ENCODE measurements at places on chromosomes 6 and 20.
A peak's percentile ranks its signal among the peaks of the same experiment; 100 is the strongest.

DNA sequence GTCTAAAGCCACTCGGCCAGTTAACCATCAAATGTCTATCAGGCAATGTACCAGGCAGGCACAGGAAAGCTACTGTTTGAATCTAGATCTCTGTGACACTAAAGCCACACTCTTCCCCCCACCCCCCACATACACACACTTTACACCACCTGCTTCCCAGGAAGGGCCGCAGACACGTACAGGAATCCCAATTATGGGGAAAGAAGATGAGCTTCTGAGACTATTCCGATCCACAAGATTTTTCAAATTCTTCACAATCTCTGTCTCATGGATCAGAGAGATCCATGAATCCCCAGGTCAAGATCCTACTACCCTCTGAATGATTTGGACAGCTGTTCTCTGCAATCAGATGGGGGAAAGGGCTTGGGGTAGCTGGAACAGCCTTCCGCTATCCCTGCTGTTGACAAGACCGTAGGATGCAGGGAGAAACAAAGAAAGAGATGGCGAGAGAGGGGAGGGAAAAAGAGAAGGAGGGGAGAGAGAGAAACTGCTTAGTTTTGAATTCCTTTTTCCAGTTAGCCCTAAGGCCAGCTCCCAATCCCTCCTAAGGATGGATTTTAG lies 25.4 kb upstream of the RIMS4 start:
- DNase-seq, result no peak

DNA sequence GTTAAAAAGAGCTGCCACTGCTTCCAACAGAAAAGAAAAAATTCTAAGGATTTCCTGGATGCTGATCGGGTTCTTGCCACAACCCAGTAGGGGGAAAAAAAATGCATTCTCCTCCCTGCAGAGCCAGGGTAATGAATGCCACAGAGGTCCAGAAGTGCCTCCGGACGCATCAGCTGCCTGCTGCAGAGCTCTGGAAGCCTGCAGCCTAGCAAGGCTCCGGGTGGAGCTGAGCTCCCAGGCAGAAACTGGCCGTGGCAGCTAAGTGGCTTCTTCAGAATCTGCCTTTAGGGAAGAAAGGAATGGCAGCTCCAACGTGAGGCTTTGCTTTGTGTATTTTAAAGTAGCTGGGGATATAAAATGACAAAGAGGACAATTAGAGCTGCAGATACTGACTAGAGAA lies 155.0 kb downstream of the CFAP61 start:
- DNase-seq, result no peak

GRCh38 chr20:47319517-47320252 lies 36.8 kb downstream of the ZMYND8 start:
- DNase-seq, result peak; percentile 68

DNA sequence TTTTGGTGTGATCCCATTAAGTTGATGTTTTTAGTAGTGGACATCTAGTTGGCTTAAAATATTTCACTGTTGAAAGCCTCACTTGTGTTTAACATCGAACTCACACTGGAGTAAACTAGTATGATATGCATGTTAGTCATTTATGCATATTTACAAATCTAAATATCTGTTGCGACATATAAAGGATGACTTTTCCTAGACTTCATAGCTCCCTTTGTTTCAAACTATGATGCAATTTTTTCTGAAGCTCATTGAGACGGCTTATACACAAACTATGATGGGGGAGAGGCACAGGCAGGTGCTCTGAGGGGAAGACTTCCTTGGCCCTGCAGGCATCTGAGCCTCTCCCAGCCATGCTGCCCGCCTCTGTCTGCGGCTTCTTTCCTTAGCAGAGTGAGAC lies 11.8 kb upstream of the FOXC1 start:
- DNase-seq, result no peak

DNA sequence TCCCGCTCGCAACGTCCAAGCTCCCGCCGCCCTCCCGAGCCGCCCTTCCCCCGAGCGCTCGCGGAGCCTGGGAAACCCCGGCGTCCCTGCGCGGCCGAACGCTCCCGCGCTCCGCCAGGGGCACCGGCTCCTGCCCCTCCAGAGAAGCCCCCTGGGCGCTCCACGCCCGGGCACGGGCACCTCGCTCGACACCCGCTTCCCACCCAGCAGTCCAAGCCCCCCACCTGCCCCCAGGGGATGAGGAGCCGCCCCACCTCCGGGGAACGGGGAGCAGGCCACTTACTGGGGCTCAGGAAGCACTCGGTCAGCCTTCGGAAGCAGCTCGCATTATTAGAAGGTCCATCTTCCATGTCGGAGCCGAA lies 1.4 kb downstream of the PDE10A start:
- no peak for DNase-seq

- DNase-seq, result no peak
These were observed 320.9 kb upstream of the CITED2 start for GRCh38 chr6:139695361-139695760.

GRCh38 chr20:34269996-34270627 lies 28.9 kb downstream of the ASIP start:
- DNase-seq, result no peak

DNA sequence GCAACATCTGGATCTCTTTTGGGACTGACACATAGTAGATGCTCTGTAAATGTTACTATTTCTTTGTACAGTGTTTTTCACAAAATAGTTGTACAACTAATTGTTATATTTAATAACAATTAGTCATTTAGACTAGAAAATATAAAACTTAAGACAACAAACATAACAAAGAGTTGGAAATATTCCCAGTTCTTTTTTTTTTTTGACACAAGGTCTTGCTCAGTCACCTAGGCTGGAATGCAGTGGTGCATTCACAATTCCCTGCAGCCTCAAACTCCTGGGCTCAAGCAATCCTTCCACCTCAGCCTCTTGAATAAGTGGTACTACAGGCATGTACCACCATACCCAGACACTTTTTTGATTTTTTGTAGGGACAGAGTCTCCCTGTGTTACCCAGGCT lies 105.8 kb downstream of the UTRN start:
- DNase-seq, result no peak

GRCh38 chr6:122007339-122007738 lies 392.1 kb upstream of the HSF2 start:
- DNase-seq, result no peak

DNA sequence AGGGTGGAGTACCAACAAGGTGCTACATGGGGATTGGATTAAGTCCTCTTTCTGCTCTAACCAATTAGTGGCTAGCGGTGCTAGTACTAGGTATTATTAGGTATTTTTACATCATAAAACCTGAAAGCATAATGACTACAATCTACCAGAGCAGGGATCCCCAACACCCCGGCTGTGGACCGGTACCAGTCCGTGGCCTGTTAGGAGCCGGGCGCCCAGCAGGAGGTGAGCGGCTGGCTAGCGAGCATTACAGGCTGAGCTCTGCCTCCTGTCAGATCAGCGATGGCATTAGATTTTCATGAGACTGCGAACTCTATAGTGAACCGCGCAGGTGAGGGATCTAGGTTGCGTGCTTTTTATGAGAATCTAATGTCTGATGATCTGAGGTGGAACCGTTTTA lies 9.1 kb upstream of the CD40 start:
- no peak for DNase-seq

DNA sequence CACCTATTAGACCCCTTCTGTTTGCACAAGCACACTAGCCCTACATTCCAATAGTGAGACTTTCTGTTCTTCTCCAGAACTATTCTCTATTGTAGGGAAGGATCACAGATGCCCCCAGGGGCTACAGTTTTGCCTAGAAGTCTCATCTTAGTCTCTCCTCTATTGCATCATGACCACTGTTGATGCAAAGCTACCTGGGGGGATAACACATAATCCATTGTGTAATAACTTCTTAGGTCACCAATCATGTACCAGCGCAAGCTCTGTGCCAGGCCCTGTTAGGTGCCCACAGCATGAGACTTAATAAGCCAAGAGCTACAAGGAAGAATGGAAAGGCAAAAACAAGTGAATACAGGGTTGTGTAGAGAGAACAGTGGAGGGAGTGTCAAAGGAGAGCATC lies 98.1 kb upstream of the TNFAIP3 start:
- no peak for DNase-seq

GRCh38 chr6:46850792-46851191 lies 57.6 kb downstream of the MEP1A start:
- DNase-seq, result no peak

DNA sequence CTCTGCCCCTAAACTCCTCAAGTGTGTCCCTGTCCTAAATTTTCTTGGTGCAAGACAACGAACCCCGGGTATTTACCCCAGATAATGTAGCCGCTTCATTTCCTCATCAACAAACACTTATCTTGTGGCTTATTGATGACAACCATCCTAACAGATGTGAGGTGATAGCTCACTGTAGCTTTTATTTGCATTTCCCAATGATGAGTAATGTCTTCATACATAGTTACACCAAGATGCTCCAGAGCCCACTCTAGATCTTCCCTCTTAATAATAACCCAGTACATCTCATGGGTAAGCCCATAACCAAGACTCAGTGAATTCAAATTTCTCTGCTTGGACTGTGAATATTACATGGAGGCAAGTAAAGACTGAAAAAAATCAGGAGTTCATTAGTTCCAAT lies 48.2 kb upstream of the BEND6 start:
- DNase-seq, result no peak

DNA sequence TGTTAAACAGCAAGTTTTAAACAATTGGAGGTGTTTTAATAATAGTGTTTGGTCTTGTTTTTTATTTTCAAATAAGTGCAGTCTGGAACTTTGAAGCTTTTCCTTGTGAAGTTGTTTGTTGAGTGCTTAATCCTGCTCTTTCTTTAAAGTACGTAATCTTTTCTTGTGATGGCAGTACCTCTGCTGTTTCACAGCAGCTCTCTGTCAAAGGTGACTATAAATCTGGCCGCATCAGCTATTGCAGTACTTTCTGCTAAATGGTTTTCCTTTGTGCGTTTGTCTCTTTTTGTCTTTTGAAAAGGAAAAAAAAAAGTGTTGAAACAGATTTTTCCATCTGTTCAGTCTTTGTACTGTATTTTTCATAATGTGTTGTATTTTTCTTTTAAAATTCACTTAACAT lies 12.7 kb downstream of the STXBP5 start:
- no peak for DNase-seq

- no peak for DNase-seq
These were observed 9.4 kb downstream of the ARFGAP1 start for GRCh38 chr20:63281742-63282665.

DNA sequence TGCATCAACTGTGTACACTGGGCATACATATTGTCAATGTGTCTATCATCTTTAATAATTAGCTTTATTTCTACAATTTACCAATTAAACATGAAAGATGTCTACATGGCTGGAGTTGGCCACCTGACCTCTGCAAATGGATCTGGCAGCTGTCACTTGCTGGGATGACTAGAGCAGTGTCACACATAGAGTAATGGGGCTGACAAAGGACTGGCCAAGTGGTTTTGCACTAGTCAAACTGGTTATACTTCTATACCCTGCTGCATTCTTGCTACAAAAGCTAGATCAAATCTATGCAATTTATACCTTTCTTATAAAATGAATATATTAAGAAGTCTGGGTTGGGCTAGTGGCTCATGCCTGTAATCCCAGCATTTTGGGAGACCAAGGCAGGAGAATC lies 99.3 kb downstream of the SESN1 start:
- DNase-seq, result no peak

GRCh38 chr6:1526398-1527072 lies 83.2 kb upstream of the FOXC1 start:
- no peak for DNase-seq

DNA sequence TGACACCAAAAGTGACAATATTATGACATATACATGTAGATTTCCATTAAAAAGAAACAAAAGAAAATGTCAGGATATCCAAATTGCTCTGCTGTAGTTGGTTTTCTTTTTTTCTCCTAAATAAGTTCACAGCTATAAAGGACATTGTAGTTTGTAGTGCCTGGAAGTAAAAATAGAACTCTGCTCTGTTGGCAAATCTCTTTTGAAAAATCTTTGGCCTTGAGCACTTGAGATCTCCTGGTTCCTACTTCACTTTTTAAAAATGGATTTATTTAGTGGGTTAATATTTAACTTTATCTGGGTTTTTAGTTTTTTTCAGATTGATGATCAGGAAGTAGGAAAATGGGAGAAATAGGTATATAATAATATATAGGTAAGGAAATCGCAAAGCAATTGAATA lies 52.9 kb downstream of the AFDN start:
- no peak for DNase-seq

- no peak for DNase-seq
These were observed 159.4 kb downstream of the QRSL1 start for GRCh38 chr6:106788761-106789160.

DNA sequence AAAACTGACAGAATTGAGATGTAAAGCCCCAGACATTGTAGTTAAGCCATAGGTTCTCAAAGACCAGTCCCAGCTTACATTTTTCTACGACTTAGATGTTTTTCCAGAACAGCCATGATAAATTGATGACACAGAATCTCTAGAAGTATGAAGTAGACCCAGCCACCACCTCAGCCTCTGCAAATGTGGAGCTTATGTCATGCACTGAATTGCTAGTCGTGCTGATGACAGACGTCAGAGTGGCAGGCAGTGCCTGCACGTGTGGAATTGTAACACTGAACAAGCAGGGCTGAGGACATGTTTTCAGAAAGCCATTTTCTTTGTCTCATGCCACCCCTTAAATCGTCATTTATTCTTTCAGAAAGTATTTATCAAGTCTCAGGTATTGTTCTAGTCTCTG lies 72.4 kb upstream of the TMEM181 start:
- no peak for DNase-seq

DNA sequence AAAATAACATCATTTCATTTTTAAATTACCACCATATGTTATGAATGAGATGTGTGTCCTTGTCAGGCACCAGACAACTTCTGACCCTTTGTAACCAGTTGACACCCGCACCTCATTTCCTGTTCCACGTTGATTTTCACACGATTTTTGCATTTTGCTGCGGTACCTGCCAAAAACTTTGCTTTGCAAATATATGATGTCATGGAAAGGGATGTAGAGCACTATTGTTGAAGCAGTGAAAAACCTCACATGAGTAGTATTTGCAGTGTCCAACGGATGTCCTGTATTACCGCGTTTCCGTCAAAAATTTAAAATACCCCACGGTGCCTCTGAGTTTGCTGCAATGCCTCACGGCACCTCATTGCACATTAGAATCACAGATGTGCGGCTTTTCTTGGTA lies 115.6 kb downstream of the MTHFD1L start:
- DNase-seq, result no peak

DNA sequence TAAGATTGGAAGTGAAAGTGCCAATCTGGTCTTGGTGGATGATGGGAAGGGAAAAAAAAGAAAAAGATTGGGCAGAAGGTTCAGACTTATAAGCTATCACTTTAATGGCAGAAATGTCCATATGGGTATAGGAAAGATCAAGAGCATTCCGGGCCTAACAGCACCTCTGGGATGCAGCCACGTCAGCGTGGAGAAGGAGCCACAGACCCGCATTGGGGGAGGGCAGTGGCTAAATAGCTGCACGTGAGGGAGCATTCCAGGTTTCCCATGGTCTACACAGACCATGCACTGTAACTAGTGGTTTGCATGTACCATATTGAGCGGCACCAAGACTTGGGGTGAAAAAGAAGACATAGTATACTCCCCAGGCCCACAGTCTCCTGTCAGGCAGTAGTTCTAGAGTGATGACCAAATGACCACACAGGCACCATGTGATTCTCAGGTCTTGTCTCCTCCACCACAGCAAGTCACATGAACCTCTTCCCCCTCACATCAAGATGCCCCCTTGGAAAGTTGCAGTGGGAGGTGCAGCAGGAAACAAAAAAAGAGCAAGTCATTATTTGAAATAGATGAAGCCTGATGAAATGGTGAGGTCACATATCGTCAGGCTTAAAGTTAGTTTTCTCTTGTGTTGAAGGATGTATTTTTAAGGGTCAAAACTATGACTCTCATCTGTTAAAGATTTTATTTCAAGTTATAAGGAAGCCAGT lies 94.4 kb upstream of the TNFAIP3 start:
- no peak for DNase-seq

- DNase-seq, result no peak
These were observed 7.0 kb downstream of the BEND3 start for GRCh38 chr6:107108201-107108890.

GRCh38 chr6:31737991-31738979 lies 1.5 kb upstream of the MSH5 start:
- DNase-seq, result no peak

All from progenitor cell of endocrine pancreas (in vitro differentiated cells).